ENCODE measurements at places on chromosomes 1 and 21.

- no peak for DNase-seq
These were observed 1.5 kb downstream of the MGST3 start for GRCh38 chr1:165632491-165632890.

- DNase-seq, result no peak
These were observed 1.2 kb upstream of the XPR1 start for GRCh38 chr1:180630408-180631193.

GRCh38 chr1:244011786-244012185, 39.3 kb upstream of the ZBTB18 start:
- no peak for DNase-seq

DNA sequence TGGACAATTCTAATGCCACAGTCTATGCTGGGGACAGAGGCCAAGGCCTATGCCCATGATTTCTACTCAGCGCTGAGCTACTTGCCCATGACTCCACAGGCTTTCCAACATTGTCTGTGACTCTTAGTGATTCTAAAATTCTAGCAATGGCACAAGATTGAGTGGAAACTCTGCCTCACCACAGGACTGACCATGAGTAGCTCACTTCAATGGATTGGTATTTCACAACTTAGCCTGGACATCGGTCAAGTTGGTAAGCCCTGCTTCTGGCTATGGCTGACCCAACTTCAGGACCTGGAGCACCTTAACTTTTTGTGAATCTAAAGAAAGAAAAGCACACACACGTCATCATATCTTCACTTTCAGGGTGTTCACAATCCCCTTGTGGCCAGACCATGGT, 255.1 kb downstream of the SDCCAG8 start:
- no peak for DNase-seq

DNA sequence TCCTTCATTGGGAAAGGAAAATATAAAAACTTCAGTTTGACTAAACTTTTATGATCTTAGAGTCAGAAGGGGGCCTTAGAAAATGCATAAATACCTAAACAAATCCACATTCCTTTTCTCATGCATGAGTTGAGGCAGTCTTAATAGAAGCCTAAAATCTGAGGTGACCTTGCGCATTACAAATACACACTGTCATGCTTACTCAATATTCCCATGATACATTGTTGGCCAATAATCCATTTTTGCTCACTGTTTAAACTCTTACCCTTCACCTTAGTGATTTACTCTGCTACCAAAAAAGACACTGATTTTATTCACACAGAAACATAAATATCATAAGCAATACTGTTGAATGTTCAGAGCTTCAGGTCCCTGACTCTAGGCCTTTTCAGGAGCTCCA, 19.1 kb upstream of the TMCO1 start:
- DNase-seq, result no peak

DNA sequence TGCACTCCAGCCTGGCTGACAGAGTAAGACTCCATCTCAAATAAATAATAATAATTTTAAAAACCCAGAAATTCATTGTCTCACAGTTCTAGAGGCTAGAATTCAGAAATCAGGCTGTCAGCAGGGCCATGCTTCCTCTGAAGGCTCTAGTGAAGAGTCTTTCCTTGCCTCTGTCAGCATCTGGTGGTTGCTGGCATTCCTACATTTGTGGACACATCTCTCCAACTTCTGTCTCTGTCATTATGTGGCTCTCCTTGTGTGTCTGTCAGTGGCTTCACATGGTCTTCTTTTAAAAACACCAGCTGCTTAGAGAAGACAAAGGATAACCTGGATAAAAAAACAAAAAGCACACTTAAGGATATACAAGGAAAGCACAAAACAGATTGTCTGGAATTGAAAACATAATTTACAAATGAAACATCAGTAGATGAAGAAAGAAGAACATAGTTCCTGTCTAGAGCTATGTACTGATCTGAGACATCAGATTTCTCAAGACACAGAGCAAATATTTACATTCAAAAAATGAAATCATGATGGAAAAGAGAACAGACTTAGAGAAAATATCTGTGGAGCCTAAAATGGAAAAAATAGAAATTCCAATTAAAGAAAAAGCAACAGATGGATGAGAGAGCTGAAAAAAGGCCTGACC, 32.7 kb upstream of the ASB17 start:
- DNase-seq, result no peak

All from SW480 (cell line).